Esophagus squamous epithelium (tissue), 5 donors: ENCODE measurements at places on chromosomes 4 and X. TPM values are rescaled to one million over a fixed set of nuclear protein-coding genes. Genes with fewer than 3 reads are reported as not detected.

- no peak overlapping the region for H3K4me3 ChIP-seq
- DNase-seq = no peak
- H3K4me1 ChIP-seq = no peaks in the 10 kb centered on the region
- H3K27ac ChIP-seq = no peak overlapping the region
- H3K36me3 ChIP-seq = no peaks in the 10 kb centered on the region
- no peaks in the 10 kb centered on the region for H3K27me3 ChIP-seq
These were observed 309.3 kb downstream of the FRMPD4 start for GRCh38 chrX:12447448-12448064.

GRCh38 chr4:141329174-141329569 is 108.5 kb downstream of the ZNF330 start:
- no peaks in the 10 kb centered on the region for H3K4me1 ChIP-seq
- H3K4me3 ChIP-seq = no peak overlapping the region
- peaks cover 13% of the 10 kb centered on the region for H3K27me3 ChIP-seq
- DNase-seq = no peak
- H3K27ac ChIP-seq = peak overlapping the region; percentile 50

DNA sequence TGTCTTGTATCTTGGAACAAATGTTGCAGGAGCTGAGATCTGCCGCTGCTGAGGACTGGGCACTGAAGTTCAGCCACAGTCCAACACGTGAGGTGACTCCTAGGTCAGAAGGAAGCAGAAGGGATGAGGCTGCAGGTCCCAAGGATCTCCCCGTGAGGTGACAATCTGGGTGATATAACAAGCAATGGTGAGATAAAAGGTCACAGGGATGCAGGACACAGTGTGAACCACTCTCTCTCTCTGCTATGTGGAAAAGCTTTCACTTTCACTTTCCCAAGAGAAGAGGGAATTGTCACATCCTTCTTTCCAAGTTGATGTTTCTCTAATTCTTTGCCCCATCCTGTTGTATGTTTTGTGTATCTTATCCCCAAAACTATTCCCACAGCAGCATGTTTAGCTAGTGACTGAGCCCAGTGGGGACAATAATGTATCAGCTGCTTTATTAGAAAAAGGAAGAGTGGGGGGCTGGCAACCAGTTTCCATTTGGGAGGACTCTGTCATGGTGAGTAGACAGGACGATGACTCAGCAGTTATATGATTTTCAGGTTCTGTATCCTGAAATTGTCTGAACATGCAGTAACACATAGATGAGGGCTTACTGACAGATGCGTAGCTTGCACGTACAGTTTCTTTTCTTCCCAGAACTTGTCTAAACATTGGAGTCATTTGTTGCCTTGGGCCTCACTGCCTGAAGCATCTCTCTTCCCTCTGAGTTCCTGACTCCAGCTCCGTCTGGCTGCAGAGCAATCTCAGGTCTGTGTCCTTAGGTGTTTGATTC is 1415.8 kb upstream of the TENM3 start:
- no peak for DNase-seq
- no peak overlapping the region for H3K27ac ChIP-seq
- no peaks in the 10 kb centered on the region for H3K27me3 ChIP-seq
- no peak overlapping the region for H3K4me3 ChIP-seq
- no peaks in the 10 kb centered on the region for H3K36me3 ChIP-seq

GRCh38 chr4:3469386-3470243 is 6.5 kb downstream of the DOK7 start:
- peaks cover 84% of the 10 kb centered on the region for H3K27me3 ChIP-seq
- H3K4me1 ChIP-seq = peaks cover 14% of the 10 kb centered on the region
- no peak overlapping the region for H3K4me3 ChIP-seq
- H3K36me3 ChIP-seq = no peaks in the 10 kb centered on the region

DNA sequence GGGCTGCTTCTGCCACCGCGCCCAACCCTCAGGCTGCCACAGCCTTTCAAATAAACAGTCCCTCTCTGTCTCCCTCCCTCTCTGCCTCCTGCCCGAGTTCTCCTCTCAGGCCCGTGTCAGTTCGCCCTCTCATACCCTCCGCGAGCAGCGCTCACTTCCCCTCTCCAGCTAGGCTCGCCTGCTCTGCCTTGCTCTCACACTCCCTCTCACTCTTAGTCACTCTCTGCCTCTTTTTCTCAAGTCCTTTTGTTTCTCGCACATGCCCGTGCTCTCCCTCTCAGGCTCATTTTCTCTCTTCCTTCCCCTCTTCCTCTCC is 3.2 kb downstream of the EFNB1 start:
- H3K36me3 ChIP-seq = no peaks in the 10 kb centered on the region
- H3K27ac ChIP-seq = peak overlapping the region; percentile 92
- no peak for DNase-seq
- no peaks in the 10 kb centered on the region for H3K27me3 ChIP-seq

- no peaks in the 10 kb centered on the region for H3K27me3 ChIP-seq
- H3K4me3 ChIP-seq = no peak overlapping the region
- H3K36me3 ChIP-seq = no peaks in the 10 kb centered on the region
- H3K27ac ChIP-seq = peak overlapping the region; percentile 62
- H3K4me1 ChIP-seq = peaks cover 12% of the 10 kb centered on the region
These were observed 114.3 kb upstream of the CPEB2 start for GRCh38 chr4:14887842-14888433.

DNA sequence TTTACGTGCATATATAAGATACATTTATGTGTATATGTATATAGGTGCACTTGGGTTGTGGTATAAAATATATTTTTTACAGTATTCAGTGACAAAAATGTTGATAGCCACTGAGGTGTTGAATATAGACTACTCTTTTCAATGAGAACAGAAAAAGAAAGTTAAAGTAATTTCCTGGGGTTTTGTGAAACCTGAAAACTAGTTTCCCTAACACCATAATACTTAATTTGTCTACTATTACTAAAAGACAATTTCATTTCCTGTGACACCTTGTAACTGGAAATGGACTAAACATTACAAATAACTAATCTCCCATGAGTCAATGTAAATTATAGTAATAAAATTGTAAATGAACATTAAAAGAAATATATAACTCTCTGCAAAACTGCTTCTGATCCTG is 32.0 kb upstream of the MAP9 start:
- H3K36me3 ChIP-seq = no peaks in the 10 kb centered on the region
- peaks cover 16% of the 10 kb centered on the region for H3K4me1 ChIP-seq
- no peak overlapping the region for H3K4me3 ChIP-seq
- no peaks in the 10 kb centered on the region for H3K27me3 ChIP-seq
- no peak overlapping the region for H3K27ac ChIP-seq
- no peak for DNase-seq

DNA sequence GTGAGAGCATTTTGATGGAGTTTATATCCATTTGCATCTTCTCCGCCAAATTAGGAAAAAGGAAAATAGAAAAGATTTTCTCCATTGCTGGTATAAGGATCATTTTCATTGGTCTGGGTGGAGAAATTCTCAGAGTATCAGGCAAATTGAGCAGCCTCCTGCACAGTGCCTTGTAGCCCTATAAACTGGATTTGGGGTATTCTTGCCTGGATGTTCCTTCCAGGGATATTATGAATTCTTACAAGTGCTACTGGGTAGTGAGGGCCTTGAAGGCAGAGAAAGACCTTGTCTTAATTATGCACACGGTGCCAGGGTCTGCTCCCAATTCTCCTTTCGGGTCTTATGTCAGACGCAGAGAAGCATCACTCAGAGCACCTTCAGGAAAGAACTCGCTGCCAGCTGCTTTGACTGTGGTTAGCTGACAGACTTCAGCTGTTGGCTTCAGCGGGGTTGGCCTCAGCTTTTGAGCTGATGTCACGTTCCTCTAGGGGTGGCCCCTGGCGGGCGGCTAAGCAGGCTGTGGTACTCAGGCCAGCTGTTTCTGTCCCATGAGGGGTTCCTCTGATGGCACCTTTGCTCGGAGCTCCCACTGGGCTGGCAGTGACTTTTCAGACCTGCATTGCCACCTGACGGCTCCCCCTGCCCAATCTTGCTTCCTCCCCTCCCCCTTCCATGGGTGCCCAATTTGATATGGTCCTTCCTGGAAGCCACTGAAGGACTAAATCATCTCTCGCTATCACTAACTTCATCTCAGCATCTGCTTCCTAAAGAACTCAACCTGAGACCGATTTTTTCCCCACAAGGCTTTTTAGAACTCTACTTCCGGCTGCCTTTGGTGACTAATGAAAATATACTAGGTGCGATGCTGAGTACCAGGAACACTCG is 519.5 kb downstream of the BCOR start:
- H3K4me1 ChIP-seq = no peaks in the 10 kb centered on the region
- no peak overlapping the region for H3K27ac ChIP-seq
- H3K36me3 ChIP-seq = no peaks in the 10 kb centered on the region
- DNase-seq = no peak
- no peak overlapping the region for H3K4me3 ChIP-seq

GRCh38 chrX:119095936-119096335 is 23.1 kb downstream of the CT47C1 start:
- no peak for DNase-seq
- H3K4me1 ChIP-seq = no peaks in the 10 kb centered on the region
- no peaks in the 10 kb centered on the region for H3K36me3 ChIP-seq
- H3K27ac ChIP-seq = no peak overlapping the region
- no peak overlapping the region for H3K4me3 ChIP-seq

DNA sequence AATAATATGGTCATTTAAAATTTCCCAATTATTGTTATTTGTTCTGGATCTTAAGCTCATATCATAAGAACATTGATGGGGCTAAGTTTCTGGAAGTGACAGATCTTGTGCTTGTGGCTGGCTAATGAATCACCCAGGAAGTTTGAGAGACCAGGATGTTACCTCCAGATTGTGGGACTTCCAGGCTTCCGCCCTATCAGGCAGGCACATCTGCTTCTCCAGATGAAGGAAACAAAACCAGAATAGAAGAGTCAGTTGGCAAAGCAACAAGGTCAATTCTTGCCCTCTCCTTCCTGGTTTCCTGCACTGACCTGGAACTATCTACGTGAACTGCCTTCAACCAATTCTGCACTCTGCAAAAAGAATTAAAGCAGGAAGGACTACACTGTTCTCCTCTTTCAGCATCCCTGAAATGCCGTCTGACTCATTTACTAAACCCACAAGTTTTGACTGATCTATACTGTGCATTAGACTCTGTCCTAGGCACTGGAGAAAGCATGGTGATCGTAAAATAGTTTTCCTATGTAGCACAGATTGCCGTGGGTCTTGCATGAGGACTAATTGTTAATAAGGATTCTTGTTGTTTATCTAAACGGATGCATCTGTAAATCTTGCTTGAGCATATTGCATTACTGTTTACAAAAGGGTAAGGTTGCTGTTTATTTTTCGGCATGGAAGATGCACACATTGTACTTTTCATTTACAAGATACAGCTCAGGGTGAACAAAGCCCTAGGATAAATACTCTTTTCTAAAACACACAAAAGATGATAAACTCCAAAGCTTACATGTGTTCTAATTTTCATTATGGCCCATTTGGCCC is 74.6 kb downstream of the AMELX start:
- no peak overlapping the region for H3K4me3 ChIP-seq
- no peaks in the 10 kb centered on the region for H3K4me1 ChIP-seq
- H3K27ac ChIP-seq = no peak overlapping the region
- no peaks in the 10 kb centered on the region for H3K36me3 ChIP-seq

DNA sequence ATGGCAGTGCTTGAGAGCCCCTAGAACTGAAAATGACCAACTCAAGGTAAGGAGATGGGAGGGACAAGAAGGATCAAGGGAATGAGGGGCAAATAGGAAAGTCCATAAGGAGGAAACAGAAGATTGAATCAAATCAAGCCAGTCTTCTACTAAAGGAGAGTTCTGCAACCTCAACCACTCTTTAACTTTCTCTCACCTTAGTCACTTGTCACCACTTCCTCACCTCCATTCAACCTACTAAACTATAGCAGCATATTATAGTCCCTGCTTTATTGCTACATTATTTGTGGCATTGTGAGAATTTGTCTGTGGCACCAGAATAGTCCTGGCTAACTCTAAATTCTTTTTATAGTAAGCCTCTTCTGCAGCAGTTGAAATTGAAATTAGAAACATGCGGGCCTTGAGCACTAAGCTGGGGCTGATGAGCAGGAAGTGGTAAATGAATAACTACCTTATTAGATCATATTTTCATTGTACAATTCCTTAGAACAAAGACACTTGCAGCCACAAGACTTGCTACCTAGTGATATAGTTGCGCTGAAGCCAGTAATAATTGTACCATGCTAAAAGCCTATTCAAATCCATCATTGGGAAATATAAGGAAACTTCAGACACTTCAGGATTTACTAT is 336.9 kb downstream of the ZNF674 start:
- peak overlapping the region; percentile 44 for H3K27ac ChIP-seq
- H3K27me3 ChIP-seq = no peaks in the 10 kb centered on the region
- DNase-seq = no peak

DNA sequence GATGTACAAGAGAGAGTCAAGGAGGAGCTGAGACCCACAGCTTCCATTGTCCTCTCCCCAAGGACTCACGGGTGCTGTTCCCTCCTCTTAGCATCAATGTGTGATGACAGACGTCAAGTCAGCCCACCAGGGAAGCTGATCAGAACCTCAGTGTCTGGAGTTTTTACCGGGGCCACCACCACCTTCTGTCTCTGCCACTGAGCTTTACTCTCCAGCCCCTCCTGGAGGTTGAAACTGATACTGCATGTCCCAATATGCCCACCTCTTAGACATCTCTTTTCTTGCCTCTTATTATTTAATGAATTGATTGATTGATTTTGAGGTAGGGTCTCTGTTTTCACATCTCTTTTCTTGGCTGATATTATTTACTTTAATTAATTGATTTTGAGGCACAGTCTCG is 10.3 kb upstream of the AKAP17A start:
- no peaks in the 10 kb centered on the region for H3K36me3 ChIP-seq
- H3K4me1 ChIP-seq = no peaks in the 10 kb centered on the region
- no peak for DNase-seq
- no peak overlapping the region for H3K27ac ChIP-seq
- H3K27me3 ChIP-seq = no peaks in the 10 kb centered on the region

DNA sequence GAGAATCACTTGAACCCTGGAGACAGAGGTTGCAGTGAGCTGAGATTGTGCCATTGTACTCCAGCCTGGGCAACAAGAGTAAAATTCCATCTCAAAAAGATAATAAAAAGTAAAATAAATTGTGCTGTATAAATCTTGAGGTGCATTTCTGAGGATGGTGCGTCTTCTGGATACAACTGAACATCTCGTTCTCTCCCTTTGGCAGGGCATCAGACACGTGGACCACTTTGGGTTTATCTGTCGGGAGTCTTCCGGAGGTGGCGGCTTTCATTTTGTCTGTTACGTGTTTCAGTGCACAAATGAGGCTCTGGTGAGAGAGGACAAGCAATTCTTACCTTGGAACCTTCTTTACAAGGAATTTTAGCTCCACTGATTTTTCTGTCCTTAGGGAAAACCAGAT is 60.2 kb downstream of the PTTG2 start:
- no peaks in the 10 kb centered on the region for H3K36me3 ChIP-seq
- DNase-seq = no peak
- H3K27me3 ChIP-seq = no peaks in the 10 kb centered on the region
- no peak overlapping the region for H3K4me3 ChIP-seq
- H3K4me1 ChIP-seq = peaks cover 5% of the 10 kb centered on the region
- no peak overlapping the region for H3K27ac ChIP-seq

- DNase-seq = no peak
- no peaks in the 10 kb centered on the region for H3K36me3 ChIP-seq
- no peaks in the 10 kb centered on the region for H3K4me1 ChIP-seq
- H3K27me3 ChIP-seq = no peaks in the 10 kb centered on the region
- H3K4me3 ChIP-seq = no peak overlapping the region
These were observed 7.5 kb downstream of the CHM start for GRCh38 chrX:86039625-86040568.

GRCh38 chr4:8910100-8910821 is 38.6 kb upstream of the HMX1 start:
- no peak overlapping the region for H3K4me3 ChIP-seq
- no peak overlapping the region for H3K27ac ChIP-seq
- no peaks in the 10 kb centered on the region for H3K36me3 ChIP-seq
- no peaks in the 10 kb centered on the region for H3K27me3 ChIP-seq
- H3K4me1 ChIP-seq = no peaks in the 10 kb centered on the region
- no peak for DNase-seq

MXRA5 gene
- 9.9 TPM for total RNA-seq

MAGEB17 gene
- total RNA-seq = not detected

HAND2 gene
- total RNA-seq = 0.31 TPM

RAP1GDS1 gene
- total RNA-seq = 33.1 TPM

C4orf51 gene
- not detected for total RNA-seq
